ENCODE measurements at places on chromosomes 6 and 20.

DNA sequence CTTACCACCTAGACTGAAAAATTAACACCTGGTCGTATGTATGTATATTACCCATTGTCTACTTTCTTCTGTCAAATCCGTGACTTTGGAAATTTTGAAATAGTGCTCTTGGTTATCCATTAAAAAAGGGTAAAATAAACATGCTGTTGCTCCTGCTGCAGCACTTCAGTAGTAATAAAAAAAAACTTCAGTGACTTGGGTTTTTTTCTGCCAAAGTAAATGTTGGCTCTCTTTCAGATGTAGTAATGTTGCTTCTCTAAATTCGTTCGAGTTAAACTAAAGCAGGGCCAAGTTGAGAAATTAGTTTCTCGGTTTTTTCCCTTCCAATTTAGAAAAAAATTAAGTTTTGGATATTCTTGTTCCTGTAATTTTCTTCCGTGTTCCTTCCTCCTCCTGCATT is 34.2 kb downstream of the JARID2 start:
- no peak for DNase-seq

DNA sequence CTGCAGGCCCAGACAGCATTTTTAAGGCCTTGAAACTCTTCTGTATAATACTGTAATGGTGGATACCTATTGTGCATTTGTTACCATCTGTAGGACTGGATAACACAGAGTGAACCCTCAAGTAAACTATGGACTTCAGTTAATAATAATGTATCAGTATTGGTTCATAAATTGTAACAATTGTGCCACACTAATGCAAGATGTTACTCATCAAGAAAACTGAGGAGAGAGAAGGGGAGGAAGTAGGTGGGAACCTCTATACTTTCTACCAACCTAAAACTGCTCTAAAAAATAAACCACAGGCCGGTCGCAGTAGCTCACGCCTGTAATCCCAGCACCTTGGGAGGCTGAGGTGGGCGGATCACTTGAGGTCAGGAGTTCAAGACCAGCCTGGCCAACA is 10.8 kb downstream of the MAPK13 start:
- peak; percentile 1 for DNase-seq

DNA sequence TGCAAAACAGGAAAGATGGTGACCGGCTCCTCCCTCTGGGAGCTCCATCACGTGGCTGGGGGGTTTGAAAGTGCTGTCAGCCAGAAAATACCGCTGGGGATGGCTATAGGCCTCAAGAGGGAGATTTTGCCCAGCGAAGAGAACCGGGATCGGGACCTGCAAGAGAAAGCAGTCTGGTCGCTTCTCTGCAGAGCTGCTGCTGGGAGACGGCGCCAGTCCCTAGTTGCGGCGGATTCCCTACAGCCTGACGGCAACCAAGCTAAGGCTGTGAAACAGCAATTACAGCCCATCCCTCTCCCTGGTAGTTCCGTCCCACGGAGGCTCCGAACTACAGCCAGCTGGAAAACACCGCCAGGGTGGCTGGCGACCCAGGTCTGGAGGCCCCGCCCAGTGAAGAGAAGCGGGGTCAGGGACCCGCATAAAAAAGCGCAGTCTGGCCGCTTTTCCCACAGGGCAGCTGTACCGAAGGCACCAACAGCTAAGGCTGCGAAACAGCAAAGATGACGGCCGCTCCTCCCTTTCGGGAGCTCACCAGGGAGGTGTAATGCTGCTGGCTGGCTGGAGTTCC is 238.1 kb upstream of the IRAK1BP1 start:
- DNase-seq: no peak

GRCh38 chr20:18466574-18466893 is 296 bp downstream of the DZANK1 start:
- no peak for DNase-seq

DNA sequence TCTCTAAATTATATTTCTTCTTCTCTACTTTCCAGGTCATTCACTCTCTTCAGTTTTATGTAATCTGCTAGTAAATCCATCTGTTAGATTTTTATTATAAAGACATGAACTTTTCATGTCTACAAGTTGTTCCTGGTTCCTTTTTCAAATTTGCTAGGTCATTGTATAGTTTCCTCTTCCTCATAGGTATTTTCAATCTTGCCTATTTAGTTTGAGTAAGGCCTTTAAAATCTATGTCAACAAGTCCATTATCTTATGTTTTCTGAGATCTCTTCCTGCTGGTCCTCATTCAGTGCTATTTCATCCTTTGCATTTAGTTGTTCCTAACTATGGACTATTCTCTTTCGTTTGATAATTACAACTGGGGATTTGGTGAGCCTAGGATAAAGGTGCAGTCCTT is 11.0 kb downstream of the RRBP1 start:
- DNase-seq: no peak

GRCh38 chr20:51760905-51761546 is 7.2 kb downstream of the ATP9A start:
- DNase-seq: no peak

DNA sequence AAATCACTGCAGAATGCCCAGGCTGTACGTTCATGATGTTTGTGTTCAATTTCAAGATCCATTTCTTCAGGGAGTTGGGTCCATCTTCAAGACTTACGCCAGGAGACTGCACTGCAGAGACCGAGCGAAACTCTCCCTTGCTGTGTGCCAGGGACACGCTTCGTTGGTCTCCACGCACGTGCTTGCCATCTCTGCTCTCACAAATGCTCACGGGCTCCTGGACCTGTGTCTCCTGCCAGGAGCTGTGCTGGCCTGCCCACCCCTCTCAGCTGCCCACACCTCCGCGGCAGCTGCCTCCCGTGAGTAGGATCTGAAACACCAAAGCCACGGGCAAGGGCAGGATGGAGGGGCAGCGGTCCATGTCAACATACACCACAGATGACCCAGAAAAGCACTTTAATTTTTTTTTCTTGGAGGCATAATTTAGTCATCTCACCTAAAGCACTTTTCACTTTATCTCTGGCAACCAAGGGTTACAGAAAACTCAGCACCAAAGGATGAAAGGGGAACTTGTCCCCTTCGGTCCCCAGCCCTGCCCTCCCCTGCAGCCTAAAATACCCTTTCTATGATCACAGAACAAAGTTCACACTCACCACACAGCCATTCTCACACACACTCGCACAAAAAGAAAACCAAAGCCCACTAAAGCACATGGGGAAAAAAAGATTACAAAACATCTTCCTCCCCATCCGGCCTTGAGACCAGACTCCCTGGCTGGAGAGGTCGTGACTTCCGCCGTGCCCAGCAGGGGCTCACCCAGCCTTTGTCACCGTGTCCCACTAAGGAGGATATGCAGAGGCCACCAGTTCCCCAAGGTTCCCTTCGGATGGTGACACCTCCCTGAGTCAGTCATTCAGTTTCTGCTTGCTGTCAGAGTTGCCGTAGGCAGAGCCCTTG is 137.9 kb downstream of the AGPAT4 start:
- DNase-seq: peak; percentile 52

- DNase-seq: peak; percentile 88
Observed at GRCh38 chr20:43583982-43584432, 6.7 kb upstream of the IFT52 start.

DNA sequence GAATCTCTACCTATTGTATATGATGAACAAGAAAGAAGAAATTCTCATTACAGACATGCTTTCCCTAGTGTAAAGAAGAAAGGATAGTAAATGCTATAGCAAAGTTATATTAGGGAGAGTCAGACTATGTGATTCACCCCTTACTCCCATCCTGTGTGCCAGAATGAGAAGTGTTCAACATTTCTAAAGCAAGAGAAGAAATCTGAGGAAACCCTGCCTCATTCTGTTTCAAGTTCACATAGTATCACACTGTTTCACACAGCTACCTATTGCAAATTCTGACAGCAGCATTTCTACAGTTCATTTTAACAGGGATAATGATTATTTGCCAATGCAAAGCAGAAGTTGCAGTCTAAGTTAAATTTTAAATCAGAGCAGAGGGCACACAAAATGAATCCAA is 267.2 kb upstream of the TCF21 start:
- DNase-seq: no peak

- DNase-seq: no peak
Observed at GRCh38 chr6:124978451-124979293, 16.4 kb downstream of the RNF217 start.

DNA sequence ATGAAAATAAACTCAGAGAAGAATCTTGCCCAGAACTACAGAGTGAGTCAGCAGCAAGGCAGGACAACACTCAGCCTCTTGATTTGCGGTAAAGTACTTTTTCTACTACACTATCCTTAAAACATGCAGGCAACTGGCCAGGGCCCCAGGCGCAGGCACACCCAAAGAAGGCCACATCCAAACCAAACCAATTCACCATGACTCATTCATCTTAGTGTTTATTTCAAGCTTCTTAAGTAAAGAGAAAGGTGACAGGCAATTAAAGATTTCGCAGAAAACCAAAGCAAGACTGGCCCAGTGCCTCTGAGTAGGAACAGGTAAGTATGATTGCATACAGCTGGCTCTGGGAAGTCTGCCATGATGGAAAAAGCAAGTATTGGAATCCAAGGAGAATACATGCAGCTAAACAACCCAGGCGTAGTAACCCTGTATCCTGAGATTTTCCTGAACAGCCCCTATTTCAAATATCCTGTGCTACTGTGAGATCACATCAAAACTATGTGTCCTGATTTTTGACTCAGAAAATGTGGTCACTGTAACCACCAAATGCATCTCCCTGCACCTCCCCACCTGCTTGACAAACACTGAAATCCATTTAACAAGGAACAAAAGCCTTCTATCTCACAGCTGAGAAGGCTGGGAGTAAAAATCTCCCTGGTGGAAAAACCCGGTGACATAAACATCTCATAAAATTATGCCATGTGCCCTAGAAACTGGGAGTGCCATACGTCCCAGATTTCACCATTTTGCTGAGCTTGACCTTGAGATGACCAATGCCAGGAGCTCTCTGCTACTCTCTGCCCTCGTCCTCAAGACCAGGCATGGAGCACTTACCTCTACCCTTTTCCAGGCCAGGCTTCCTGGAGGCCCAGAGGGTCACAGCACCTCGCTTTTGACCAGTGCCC is 12.4 kb downstream of the WFDC3 start:
- peak; percentile 95 for DNase-seq

- DNase-seq: no peak
Observed at GRCh38 chr6:130407032-130407431, 41.2 kb downstream of the TMEM200A start.

- no peak for DNase-seq
Observed at GRCh38 chr20:33724439-33725094, 4.5 kb upstream of the PXMP4 start.

GRCh38 chr6:25058441-25058840 is 122.7 kb upstream of the RIPOR2 start:
- DNase-seq: no peak

DNA sequence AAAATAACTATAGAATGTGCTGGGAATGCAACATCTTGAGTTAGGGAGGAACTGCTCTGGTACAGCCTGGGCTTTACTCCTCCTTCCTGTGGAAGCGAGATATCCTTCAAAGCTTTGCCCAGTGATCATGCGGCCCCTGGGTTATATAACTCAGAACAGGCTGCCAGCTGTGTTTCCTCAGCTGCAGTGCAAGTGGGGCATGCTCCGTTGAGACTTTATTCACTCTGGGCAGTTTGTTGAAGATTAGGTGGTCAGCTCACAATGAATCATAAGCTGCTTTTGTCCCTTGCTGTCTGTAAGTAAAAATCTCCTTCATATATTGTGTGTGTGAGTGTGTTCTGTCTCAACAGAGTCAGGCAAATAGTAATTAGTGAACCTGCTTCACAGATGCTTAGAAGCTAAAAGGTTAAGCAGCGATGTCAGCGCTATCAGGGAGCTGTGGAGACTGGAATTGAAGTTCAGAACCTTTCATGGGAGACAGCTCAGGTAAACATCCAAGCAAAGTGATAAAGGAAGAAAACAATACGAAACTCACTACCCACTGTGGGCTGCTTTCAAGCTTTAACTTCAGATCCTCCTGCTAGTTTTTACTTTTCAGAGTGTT is 688.4 kb downstream of the HTR1B start:
- DNase-seq: no peak

- DNase-seq: no peak
Observed at GRCh38 chr6:35051396-35051795, 89.7 kb downstream of the TCP11 start.

- no peak for DNase-seq
Observed at GRCh38 chr6:88964509-88964908, 1.1 kb upstream of the RNGTT start.

DNA sequence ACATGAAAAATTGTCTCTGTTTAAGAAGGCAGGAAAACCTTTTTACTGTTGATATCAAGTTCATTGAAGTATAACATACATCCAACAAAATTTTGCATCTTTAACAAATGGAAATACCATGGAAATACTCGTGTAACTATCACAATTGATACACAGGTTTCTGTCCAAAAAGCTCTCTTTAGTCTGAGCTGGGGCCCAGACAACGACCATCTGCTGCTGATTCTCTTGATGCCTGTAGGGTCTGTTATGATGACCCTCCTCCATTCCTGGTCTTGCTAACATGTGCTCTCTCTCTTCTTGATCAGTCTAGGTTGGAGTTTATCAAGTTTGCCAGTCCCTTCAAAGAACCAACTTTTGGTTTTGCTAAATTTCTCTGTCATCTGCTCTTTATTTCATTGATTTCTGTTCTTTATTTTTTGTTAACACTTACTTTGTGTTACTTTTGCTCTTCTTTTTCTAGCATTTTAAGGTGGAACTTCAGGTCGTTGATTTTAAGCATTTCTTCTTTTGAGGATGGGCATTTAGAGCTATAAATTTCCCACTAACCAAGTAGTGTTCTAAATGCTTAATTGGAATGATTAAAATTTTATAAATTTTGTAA is 116.8 kb downstream of the PSMB1 start:
- DNase-seq: no peak

- no peak for DNase-seq
Observed at GRCh38 chr6:61909486-61909885, 376.5 kb downstream of the KHDRBS2 start.

GRCh38 chr6:29743025-29743424 is 19.8 kb downstream of the HLA-F start:
- DNase-seq: no peak

GRCh38 chr6:160975162-160975561 is 16.4 kb upstream of the MAP3K4 start:
- no peak for DNase-seq

DNA sequence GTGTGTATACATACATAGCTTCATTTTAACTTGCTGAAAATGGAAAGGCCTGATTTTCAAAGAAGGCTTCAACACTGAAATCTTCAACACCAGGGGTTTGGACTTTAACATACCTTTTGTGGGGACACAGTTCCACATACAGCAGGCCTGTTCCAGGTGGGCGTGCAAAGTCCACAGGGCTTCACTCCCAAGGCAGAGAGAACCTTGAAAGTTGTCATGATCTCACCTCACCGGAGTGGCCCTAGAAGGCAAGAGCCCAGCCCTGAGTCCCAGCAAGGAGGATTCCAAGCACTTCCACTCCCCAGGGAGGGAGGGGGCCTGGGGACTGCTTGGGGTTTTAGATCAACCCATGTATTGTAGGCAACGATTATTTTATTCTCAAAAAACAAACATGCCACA is 47.2 kb downstream of the TMEM242 start:
- no peak for DNase-seq

DNA sequence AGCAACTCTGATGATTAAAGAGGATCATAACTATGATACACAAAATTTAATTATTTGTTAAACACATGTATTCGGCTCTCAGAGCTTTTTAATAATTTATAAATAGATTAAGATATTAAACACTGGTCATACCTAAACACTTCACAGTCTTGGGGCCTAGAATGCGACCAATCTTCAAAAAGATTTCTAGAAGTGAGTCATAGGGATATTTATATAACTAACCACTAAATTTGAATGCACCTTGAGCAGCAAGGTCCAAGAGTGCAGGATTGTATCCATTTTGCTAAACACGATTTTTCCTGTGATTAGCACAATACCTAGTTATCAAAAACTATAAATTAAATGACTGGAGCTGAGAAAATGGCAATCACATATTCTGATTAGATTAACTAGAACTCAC is 709.3 kb downstream of the EPHA7 start:
- DNase-seq: no peak

- DNase-seq: no peak
Observed at GRCh38 chr6:71258078-71258866, 30.3 kb upstream of the OGFRL1 start.

Measured in right atrium auricular region (tissue), 2 donors.